Fibroblast of pulmonary artery (primary cell): ENCODE measurements at places on chromosomes 7 and 10.

DNA sequence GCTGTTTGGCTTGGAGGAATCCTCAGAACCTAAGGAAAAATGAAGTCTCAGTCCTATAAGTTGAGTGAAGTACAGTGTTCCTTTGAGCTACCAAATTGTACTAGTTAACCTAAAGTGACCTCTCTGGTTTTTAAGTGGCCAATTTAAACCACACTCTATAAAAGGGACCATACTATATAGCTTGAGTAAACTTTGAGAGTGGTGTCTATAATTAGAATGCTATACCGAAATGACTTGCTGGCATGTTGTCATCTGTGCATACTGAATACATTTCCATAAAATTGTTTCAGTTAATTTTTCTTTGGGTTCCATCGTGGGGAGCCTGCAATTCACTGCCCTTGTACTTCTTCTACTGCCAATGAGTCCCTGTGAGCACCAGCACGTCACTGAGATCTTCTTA is 151.1 kb downstream of the DKK1 start:
- no peak for DNase-seq

GRCh38 chr10:28704464-28705161 is 27.3 kb downstream of the BAMBI start:
- DNase-seq: no peak

- DNase-seq: no peak
These were observed 133.6 kb downstream of the SEMA3C start for GRCh38 chr7:80785276-80785675.

DNA sequence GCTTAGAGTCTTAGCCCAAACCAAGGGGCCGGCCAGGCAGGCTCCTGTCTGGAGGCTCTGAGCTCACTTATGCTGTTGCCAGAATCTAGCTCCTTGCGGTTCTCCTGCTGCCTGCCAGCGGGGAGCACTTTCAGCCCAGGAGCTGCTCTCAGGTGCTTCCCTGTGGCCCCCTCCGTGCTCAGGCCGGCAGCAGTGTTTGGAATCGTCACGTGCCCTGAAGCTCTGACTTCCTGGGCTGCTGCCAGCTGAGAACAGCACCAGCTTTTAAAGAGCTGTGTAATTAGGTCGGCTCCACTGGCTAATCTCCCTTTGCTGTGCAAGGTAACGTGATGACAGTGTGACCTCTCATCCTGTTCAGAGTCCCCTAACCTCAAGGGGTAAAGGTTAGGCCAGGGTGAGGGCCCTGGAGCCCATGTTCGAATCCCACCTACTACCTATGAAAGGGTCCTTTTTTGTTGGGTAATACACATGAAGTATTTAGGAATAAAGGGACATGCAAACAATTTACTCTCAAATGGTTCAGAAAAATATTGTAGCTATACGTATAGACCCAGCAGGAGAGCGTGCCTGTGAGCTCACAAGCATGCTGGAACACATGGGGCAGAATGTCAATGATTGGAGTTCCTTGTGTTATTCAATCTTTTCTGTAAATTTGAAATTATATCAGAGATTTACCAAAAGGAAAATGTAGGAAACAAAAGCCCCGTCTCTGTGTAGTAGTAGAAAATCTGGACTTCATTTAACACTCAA is 16.6 kb downstream of the ZNF862 start:
- DNase-seq: peak; percentile 36

DNA sequence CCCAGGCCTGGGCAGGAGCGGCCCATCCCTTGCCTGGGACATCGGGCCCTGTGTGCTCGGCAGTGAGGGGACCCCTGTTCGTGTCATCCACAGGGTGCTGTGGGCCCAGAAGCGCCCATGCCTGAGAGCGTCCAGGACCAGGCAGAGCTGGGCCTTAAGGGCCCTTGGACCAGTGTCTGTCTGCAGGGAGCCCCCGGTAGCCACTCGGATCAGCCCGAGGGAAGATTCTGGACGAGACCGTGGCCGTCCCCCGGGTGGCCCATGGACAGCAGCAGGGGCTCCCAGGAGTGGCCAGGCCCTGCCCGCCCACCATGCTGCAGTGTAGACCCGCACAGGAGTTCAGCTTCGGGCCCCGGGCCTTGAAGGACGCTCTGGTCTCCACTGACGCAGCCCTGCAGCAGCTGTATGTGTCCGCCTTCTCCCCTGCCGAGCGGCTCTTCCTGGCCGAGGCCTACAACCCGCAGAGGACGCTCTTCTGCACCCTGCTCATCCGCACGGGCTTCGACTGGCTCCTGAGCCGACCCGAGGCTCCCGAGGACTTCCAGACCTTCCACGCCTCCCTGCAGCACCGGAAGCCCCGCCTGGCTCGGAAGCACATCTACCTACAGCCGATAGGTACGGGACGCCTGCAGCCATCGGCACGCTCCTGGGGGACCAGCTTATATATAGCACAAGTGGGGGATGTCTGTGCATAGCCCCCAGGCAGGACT is 12.3 kb downstream of the AMZ1 start:
- no peak for DNase-seq

GRCh38 chr7:1859266-1860035 is 189.4 kb downstream of the ELFN1 start:
- DNase-seq: no peak

GRCh38 chr7:149873970-149874643 is 338 bp downstream of the ATP6V0E2 start:
- DNase-seq: no peak

- DNase-seq: no peak
These were observed 98.0 kb downstream of the KCND2 start for GRCh38 chr7:120370954-120371353.

- DNase-seq: no peak
These were observed 42.0 kb upstream of the PALS2 start for GRCh38 chr7:24531255-24531654.

GRCh38 chr10:69892406-69892805 is 90.7 kb downstream of the COL13A1 start:
- no peak for DNase-seq

- DNase-seq: no peak
These were observed 536.6 kb upstream of the GALNT17 start for GRCh38 chr7:70595370-70595754.

DNA sequence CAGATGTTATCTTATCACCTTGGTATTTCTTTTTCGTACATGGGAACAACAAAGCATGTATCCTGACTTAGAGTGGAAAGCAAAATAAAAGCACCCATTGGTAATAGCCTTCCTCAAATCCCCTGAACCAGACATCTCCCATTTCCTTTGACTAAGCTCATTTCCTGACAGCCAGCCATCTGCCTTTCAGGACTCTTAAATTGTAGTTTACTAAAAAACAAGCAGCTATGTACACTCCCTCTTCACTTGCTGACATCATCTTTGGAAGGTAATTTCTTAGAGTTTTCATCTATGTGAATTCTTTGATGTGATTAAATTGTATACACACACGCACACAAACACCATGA is 40.7 kb downstream of the ARL4A start:
- peak; percentile 93 for DNase-seq
